CD4-positive, alpha-beta T cell treated with Interleukin-2 at 100 ng/mL for 4 hours (primary cell): ENCODE measurements at places on chromosomes 12 and 14.

GRCh38 chr14:47208434-47208833 is 467.0 kb downstream of the MDGA2 start:
- no peak for DNase-seq

GRCh38 chr12:85580562-85581168 is 255.5 kb downstream of the RASSF9 start:
- no peak for DNase-seq

DNA sequence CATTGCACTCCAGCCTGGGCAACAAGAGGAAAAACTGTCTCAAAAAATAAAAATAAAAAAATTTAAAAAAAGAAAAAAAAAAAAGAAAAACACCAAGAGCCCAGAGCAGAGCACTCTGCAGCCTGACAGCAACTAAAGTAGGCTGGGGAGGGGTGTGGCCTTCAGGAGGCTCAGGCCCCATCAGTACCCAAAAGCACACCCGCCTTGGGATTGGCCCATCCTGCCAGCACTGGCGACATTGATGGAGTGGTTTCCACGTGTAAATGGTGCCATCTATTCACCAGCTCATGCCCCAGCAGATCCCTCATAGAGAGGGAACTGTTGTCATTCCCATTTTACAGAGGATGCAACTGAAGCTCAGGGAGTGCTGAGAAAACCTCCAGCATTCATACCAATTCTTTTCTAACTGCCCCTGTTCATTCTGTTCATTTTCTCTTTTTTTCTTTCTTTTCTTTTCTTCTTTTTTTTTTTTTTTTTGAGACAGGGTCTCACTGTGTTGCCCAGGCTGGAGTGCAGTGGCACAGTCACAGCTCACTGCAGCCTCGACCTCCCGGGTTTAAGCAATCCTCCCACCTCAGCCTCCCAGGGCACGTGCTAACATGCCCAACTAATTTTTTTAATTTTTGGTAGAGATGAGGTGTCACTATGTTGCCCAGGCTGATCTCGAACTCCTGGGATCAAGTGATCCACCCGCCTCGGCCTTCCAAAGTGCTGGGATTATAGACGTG is 89.3 kb downstream of the IRF2BPL start:
- DNase-seq = no peak

DNA sequence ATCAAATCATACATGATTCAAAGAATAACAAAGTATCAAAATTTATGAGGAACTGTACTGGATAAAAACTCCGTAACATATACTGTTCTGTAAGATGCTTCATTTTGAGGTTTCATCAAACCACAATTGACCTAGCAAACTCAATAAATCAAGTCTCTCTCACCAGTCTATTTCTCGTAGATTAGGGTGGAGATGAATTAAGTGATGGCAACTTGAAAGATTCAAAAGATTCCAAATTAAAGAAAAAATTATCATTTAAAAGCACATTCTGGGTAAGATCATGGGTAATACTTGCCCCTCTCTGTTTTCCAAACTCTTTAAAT is 74.4 kb downstream of the PAPLN start:
- DNase-seq = no peak

GRCh38 chr12:30754750-30755394 is at the start of gene CAPRIN2:
CAPRIN2 (minus strand) TSS chr12:30754951; CDS start chr12:30753520, 1,431 bp downstream.
- DNase-seq = peak; percentile 94

- DNase-seq = peak; percentile 21
Measured at GRCh38 chr12:100554608-100555077, 18.8 kb upstream of the GAS2L3 start.

DNA sequence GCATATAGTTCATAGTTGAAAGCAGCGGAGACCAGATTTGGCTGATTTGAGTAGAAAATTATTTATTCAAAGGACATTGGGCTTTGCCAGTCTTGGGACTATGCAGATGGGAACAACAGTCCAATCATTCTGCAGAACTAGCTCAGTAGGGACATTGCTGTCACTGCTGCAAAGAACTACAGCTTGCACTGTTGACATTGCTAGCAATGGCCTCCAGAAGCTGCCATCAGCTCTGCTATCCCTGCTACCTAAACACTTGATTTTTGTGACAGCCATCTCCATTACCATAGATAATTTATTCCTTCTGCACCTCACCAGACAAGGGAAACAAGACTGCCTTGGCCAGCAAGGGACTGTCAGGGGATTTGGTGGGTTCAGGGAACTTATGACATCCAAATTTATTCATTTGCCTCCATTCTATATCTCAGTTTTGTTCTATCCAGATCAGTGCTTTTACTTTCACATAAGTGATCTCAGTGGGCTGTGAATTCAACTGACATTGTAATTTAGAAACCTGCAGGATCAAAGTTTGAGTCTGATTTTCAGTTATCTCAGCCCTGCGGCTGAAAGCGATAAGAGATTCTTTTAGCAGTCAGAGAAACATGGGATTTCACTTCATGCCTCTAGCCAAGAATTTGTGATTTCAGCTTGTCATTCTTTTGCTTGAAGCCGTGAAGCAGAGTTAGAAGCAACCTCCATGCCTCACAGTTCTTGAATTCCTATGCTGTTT is 136.7 kb upstream of the FBXO33 start:
- DNase-seq = no peak

GRCh38 chr12:46933947-46934346 is 108.2 kb upstream of the SLC38A4 start:
- peak; percentile 3 for DNase-seq

- DNase-seq = no peak
Measured at GRCh38 chr12:88716240-88716639, 136.0 kb upstream of the KITLG start.

DNA sequence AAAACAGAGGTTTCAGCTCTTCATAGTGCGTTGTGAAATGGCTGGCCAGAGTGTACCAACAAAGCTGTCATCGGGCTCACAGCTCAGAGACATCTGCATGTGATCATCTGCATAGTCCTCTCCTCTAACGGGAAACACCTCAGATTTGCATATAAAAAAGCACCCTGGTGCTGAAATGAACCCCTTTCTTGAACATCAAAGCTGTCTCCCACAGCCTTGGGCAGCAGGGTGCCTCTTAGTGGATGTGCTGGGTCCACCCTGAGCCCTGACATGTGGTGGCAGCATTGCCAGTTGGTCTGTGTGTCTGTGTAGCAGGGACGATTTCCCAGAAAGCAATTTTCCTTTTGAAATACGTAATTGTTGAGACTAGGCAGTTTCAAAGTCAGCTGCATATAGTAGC is 14.3 kb upstream of the PAPLN start:
- no peak for DNase-seq

DNA sequence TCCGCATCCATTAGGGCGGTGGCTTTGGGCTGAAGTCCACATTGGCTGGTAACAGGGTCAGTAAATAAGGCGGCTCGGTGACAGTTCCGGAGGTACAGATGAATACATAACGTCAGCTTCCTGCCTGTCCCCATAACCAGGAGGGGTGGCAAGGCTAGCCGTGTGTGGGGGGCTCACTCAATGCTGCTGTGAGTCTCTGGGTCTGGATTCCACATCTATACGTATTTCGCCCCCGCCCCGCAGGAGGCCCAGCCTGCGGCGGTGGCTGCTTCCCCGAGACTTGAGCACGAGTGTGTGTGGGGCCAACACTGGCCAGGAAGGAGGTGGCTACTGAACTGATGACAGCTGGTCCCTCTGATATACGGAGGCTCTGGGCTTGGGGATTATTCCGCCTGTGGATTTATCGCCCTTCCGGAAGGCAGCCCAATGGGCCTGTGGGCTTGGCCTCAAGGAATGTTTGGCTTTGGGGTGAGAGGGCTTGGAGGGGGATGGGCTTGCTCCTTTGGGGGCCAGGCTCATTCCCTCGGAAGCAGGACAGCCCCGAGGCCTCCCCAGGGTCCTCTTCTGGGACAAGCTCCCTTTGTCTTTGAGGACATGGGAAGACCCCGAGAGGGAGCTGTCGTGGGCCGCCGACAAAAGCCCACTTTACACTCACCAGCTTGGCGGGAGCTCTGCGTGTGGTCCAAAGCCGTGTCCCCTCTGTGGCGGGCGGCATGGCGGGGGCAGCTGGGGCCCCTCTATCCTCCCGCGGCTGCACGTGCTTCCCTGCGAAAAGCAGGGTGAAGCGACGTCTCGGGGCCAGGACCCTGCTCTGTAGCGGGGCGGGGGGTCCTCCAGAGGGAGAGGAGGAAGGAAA is 82.1 kb downstream of the KIF26A start:
- DNase-seq = no peak

DNA sequence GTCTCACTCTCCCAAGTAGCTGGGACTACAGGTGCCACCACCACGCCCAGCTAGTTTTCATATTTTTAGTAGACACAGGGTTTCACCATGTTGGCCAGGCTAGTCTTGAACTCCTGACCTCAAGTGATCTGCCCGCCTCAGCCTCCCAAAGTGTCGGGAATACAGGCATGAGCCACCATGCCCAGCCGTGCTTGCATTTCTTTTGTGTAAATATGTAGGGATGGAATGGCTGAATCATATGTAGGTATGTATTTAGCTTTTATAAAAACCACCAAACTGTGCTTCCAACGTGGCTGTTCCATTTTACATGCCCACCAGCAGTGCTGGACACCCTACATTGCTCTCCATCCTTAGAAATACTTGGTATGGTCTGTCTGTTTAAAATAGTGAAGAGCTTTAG is 32.8 kb upstream of the CLMN start:
- no peak for DNase-seq

DNA sequence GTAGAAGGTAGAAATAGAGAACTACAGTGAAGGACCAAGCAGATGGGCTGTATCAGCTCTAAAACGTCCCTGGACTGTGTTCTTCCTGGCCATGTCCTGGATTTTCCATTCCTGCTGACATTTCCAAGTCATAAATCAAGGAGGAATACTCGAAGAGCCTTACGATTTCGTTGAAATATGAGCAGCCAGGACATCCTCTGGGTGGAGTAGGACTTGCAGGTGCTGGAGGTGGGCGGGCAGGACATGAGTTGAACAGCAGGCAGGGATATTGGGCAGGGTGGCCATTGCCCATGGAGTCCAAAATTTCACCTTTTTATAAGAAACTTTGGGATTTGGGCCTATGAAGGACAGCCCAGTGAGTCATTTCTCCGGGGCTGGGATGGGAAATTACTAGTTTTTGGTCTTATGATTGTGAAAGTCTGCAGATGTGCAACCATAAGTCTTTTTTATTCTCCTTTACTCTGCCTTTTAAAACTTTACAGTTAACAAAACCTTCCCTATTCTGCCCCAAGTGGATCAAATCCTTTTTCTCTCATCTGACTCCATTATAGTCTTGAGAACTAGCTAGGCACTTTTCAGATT is 88.8 kb downstream of the TMX1 start:
- no peak for DNase-seq

DNA sequence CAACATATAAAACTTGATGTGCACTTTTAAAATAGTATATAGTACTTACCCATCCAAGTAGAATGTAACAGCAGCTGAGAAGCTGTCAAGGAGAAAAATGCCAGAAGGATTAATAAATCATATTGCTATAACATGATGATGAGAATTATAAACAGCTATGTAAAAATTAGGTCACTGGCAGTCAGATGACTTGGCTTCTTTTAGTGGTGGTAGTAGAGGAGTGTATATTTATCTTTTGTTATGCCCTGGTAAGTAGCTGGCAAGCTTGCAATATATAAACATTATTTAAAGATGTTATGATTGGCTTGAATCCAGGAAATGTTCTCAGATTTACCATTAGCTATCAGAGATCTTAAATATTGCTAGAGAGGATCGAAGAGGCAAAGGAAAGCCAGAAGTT is 471.0 kb upstream of the MGAT4C start:
- no peak for DNase-seq

GRCh38 chr12:91959220-91959619 is 186.4 kb downstream of the BTG1 start:
- DNase-seq = no peak

DNA sequence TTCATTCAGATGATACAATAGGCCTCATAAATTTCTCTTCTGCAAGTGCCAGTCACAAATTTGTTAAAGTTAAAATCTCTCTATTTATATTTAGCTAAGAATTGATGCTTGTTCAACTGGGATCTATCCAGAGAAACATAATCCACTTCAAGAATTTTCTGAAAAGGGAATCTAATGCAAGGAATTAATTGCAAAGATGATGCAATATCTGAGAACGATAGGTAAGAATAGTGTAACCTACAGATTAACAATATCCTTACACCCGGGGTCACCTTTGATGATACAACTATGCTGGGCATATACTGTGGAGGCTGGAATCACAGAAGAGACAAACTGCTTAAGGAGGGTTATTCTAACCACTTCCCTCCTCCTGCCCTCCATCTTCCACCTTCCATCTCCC is 295.1 kb downstream of the FOXG1 start:
- DNase-seq = no peak

GRCh38 chr12:50764286-50765094 is 589 bp downstream of the ATF1 start:
- DNase-seq = peak; percentile 80

- peak; percentile 11 for DNase-seq
Measured at GRCh38 chr12:52681526-52682380, 1.5 kb upstream of the KRT1 start.

DNA sequence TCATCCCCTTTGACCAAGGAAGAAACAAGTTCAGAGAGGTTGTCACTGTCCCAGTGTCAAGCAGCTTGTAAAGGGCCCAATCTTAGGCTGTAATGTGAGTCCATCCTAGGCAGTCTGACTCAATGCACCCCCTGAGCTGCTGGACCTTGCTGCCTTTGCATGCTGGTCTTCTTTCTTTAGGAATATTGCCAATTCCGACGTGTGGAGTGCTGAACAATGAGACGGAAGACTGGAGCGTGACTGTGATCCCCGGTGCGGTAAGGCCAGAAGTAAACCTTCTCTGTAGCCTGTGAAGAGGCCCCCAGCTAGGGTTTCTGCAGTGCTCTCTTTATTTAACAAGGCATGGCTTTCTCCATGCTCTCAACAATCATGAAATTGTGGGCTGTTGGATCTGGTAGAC is 963 bp downstream of the TCTN2 start:
- no peak for DNase-seq

DNA sequence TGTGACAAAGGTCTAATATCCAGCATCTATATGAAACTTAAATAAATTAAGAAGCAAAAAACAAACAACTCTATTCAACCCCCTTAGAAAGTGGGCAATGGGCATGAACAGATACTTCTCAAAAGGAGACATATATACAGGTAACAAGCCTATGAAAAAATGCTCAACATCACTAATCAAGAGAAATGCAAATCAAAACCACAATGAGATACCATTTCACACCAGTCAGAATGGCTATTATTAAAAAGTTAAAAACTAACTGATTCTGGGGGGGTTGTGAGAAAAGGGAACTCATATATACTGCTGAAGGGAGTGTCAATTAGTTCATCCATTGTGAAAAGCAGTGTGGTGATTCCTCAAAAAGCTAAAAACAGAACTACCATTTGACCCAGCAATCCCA is 198.9 kb downstream of the BMP4 start:
- DNase-seq = no peak

DNA sequence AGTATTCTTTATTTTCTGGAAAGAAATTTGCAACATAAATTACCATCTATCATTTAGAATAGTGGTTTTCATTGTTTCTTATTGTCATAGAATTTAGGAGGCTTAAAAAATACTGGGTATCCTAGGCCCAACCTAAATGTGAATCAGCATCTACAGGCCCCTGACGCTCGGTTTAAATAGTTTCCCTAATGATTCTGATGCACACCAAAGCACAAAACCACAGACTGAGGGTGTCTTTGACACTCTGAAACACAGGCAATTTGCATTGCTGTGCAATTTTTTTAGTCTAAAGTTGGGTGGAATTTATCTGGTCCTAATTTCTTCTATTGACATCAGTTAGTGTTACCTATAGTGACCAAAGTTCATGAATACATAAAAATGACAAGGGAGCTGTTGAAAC is 87.6 kb upstream of the SSTR1 start:
- peak; percentile 34 for DNase-seq

- no peak for DNase-seq
Measured at GRCh38 chr12:75892731-75893408, 138.7 kb downstream of the PHLDA1 start.

GRCh38 chr12:104733717-104734175 is 224.3 kb downstream of the SLC41A2 start:
- DNase-seq = peak; percentile 18
